Stimulated activated CD4-positive, alpha-beta T cell treated with anti-CD3 and anti-CD28 coated beads, TNF-alpha, amount 100 ng/mL, for 4 hours (primary cell): ENCODE measurements at places on chromosomes 1 and 21.

DNA sequence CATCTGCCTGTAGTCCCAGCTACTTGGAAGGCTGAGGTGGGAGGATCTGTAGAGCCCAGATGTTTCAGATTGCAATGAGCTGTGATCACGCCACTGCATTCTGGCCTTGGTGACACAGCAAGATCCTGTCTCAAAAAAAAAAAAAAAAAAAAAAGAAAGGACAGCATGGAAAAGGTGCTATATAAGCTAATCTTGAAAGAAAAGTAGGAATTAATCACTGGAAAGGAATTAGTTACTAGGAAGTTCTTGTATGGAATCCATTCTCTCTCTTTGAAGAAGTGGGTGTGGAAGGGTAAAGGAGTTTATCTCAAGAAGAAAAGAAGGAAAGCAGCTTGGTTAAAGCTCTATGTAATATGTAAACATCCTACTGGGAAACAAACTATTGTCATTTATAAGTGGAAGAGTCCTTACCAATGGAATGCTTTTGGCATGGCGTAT is 339.2 kb downstream of the DPYD start:
- no peak for DNase-seq

DNA sequence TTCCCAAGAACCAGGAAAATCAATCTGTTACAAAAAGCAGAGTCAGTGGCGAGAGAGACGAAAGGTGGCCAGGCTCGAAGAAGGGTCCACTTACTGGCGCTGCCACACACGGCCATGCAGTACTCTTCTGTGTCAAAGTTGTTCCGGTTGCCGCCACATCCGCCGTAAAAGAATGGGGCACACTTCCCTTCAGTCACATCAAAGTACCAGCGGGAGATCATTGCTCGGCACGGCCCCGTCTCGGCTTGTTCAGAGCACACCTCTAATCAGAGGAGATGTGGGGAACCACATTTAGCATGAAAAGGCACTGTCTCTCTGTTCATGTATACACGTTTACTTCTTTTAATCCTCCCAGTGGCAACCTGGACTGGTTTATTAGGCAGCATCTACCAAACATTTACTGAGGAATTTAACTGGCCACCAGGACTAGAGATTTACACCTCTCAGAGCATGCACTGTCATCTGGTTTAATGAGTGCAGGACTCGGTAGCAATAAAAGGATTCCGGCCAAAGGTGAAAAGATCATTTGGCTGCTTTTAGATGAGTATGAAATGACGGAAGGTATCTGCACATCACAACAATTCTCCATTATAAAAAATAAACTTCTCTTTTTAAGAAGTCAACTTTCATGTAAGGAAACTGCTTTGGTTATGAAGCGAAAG is 170.5 kb downstream of the APP start:
- DNase-seq, result peak; percentile 1

- no peak for DNase-seq
These were observed 77.1 kb downstream of the PIK3CD start for GRCh38 chr1:9728451-9729295.

- DNase-seq, result no peak
These were observed 16.4 kb downstream of the RUNX1 start for GRCh38 chr21:35032474-35033263.

DNA sequence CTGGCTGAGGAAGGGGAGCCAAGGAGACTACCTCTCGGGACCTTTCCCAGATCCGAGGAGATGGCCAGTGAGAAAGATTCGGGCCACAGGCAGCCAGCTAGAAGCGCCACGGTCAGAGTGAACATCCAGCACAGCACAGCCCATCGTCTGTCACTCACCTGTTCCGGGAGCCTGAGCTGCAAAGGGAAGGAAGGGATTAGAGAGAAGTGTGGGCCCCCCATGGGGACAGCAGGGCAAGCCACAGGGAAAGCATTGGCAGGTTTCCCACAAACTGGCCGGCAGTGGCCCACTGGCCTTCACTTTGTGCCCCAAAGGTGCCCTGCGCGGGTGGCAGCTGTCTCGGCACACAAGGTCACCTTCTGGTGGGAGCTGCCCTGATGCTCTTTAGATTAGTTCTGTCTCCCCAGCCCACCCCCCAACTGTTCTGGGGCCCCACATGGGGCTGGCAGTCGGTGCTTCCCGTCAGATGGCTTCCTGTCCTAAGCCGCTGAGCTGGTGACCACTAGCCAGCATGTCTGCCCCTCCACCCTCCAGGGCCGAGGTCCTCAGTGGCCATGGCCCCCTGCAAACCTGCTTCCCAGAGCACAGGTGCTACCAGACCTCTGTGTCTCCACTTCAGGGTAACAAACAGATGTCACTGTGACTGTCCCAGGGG is 56.7 kb downstream of the LACTBL1 start:
- DNase-seq, result no peak

GRCh38 chr1:14396100-14396499 is 202.4 kb upstream of the KAZN start:
- DNase-seq, result no peak

- peak; percentile 76 for DNase-seq
These were observed 34.9 kb upstream of the RUNX3 start for GRCh38 chr1:24964811-24965570.

GRCh38 chr1:10687251-10687651 is 109.2 kb downstream of the CASZ1 start:
- no peak for DNase-seq

GRCh38 chr1:226082959-226083301 is 20.4 kb downstream of the H3-3A start:
- DNase-seq, result no peak
